Naive thymus-derived CD8-positive, alpha-beta T cell (primary cell): ENCODE measurements at places on chromosomes 3 and 15. TPM values are rescaled to one million over a fixed set of nuclear protein-coding genes. Genes with fewer than 3 reads are reported as not detected.

DNA sequence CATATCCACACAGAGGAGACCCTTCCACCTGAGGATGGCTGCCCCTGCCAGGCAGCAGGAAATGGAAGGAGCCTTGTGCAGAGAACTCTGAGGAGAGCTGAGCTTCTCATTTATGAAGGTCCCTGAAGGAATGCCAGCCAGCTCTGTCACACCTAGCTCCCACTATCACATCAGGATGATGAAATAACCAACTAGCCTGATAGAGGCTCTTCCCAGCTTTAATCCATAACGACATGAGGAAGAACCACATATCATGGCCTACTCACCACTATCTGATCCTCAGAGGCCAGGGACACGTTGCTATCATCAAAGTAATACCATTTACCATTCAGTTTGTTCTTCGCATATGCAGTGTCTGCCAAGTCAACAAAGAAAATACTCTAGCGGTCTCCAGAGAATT, 1.5 kb upstream of the C3orf62 start:
- no peak for DNase-seq

DNA sequence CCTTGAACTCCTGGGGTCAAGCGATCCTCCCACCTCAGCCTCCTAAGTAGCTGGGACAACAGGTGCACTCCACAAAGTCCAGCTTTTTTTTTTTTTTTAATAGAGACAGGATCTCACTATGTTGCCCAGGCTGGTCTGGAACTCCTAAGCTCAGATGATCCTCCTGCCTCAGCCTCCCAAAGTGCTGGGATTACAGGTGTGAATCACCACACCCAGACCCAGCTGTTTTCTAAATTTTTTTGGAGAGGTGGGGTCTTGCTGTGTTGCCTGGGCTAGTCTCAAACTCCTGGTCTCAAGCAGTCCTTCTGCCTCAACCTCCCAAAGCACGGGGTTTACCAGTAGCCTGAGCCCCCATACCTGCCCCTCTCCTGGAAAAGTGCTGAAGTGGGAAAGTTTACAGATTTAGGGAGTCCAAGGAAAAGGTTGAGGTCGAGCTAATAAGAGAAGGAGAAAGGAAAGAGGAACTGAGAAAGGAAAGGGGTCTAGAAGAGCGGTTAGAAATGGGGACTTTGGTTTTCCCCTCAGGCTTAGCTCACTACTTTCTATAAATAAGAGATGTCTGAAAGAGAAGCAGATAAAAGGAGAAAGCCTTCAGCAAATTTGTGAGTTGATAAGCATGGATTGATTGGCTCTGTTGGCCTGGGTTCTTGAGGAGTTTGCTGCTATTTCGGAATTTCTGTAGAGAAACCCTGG, 23.6 kb downstream of the UBE2E1 start:
- DNase-seq = no peak

DNA sequence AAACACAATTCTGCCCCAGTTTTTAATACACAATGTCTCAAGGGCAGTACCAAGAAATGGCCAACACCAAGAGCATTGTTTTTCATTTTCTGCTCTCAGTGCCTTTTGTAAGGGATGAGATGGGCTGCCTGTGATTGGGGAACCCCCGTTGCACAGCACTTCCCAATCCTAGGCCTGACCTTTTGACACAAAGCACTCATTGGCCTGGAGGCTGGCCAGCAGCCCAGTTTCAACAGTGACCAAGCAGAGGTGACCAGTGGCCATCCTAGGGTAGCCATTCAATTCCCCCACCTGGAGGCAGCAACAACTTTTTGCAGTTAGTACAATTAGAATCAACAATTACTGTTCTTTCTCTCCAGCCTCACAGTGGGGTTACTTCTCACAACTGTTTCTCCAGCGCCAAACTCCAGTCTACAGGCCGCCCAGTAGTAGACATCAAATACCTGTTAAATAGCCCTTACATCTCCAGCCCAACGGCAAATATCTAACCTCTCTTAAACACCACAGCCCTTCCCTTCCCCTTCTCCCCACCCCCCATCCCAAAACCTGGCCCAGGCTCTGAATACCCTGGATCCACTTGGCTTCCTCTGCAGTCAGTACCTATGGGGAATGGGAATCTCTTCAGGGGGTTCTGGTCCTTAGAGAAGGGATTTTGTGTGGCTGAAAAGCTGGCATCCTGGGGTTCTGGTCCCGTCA, 8.9 kb upstream of the LRRC2 start:
- DNase-seq = no peak

- no peak for DNase-seq
Measured at GRCh38 chr3:187694801-187695200, 7.6 kb downstream of the RTP2 start.

DNA sequence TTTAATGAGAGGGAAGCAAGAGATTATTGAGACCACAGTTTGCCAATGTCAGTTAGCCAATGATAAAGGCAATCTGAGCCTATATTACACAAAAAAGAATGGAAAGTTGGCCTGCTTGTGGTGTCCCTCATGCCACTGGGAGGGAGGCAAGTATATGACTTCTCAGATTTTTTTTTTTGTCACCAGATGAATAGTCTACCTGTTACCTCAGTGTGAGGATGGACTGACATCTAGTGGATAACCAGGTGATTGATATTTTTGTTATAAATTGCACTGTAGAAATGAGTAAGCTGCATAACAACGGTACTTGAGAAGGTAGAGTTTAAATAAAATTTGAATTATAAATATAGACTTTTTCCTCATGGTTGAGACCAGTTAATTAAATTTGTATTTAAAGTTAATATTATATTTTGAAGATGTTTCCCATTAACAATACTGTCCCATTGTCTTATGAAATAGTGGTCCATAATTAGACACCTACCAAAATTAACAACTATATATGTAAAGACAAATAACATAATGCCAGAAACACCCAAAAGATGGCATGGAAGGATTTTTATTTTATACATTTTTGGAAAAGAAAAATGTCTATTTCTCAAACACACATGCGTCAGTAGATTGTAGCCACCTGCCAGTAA, 237.8 kb upstream of the GADL1 start:
- no peak for DNase-seq

DNA sequence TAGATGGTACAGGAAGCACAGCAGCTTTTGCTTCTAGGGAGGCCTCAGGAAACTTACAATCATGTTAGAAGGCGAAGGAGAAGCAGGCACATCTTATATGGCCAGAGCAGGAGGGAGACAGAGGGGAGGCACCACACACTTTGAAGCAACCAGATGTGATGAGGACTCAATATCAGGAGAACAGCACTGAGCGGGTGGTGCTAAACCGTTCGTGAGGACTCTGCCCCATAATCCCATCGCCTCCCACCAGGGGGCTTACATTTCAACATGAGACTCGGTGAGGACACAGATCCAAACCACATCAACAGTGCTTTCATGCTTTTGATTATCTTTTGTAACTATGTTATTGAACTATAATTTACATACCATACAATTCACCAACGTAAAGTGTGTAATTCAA, 7.6 kb upstream of the TMEM44 start:
- peak; percentile 63 for DNase-seq

- DNase-seq = peak; percentile 31
Measured at GRCh38 chr3:34683851-34684250, 885.4 kb downstream of the PDCD6IP start.

The SCG5 gene
- total RNA-seq = not detected

The WDR93 gene
- not detected for total RNA-seq
